NCI-H2171 treated with DMSO at 0.1 percent for 48 hours (cell line): ENCODE measurements at places on chromosomes 2 and 18.

DNA sequence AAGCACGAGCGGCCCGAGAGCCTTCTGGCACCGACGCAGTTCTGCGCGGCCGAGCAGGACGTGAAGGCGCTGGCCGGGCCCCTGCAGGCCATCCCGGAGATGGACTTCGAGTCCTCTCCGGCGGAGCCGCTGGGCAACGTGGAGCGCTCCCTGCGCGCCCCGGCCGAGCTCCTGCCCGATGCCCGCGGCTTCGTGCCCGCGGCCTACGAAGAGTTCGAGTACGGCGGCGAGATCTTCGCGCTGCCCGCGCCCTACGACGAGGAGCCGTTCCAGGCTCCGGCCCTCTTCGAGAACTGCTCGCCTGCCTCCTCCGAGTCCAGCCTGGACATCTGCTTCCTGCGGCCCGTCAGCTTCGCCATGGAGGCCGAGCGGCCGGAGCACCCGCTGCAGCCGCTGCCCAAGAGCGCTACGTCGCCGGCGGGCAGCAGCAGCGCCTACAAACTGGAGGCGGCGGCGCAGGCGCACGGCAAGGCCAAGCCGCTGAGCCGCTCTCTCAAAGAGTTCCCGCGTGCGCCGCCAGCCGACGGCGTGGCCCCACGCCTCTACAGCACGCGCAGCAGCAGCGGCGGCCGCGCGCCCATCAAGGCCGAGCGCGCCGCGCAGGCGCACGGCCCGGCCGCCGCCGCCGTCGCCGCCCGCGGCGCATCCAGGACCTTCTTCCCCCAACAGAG, 70.4 kb downstream of the ARHGEF33 start:
- no peak for DNase-seq

- DNase-seq = no peak
Observed at GRCh38 chr2:18599509-18600254, 10.3 kb upstream of the NT5C1B start.

GRCh38 chr2:238784671-238785527, 63.0 kb upstream of the TWIST2 start:
- peak; percentile 7 for DNase-seq

GRCh38 chr2:223860809-223861738, 23.7 kb upstream of the AP1S3 start:
- DNase-seq = no peak

GRCh38 chr2:40654346-40654745, 202.5 kb upstream of the SLC8A1 start:
- no peak for DNase-seq

GRCh38 chr2:10520154-10520553, 72.0 kb upstream of the ODC1 start:
- DNase-seq = peak; percentile 21

- DNase-seq = no peak
Observed at GRCh38 chr2:152155209-152155608, 20.4 kb downstream of the STAM2 start.

DNA sequence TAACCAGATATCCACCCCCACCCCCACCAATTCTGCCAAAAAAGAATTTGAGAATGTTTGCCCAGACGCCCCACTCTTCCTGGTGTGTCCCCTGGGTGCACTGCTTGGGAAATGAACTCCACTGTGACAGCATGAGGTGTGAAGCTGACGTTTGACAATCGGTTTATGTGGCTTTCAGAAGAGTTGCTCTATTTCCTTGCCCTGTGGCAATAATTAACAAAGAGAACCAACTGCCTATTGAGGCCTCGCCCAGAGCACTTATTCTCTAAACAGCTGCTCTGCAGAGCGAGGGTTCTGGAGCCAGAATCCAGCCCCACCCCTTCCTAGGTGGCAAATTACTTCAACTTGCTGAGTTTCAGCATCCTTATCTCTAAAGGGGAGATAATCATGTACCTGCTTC, 115.8 kb upstream of the SIX3 start:
- DNase-seq = peak; percentile 92

- no peak for DNase-seq
Observed at GRCh38 chr18:32848826-32849225, 76.0 kb upstream of the KLHL14 start.

DNA sequence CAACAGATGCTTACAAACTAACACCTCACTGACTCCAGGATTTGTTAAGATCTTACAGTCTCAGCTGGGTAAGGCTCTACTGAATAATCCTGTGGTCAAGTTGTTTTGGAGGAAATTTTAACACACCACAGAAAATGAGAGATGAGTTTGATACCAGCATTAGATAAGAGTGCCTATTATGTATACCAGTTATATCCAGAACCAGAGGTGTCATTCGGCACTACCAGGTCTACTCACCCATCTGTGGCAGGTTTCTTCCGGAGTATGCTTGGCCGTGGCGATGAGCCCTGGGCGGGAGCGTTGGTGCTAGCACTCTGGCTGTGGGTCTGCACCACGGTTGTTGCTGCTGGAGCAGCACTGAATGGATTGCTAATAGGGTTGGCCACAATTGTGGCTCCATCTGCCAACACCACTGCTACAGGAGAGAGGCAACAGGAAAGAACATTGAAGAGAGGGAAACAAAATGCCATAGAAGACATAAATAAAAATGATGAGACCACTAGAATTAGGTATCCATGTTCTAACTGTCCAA, 41.2 kb downstream of the SAP130 start:
- DNase-seq = no peak

DNA sequence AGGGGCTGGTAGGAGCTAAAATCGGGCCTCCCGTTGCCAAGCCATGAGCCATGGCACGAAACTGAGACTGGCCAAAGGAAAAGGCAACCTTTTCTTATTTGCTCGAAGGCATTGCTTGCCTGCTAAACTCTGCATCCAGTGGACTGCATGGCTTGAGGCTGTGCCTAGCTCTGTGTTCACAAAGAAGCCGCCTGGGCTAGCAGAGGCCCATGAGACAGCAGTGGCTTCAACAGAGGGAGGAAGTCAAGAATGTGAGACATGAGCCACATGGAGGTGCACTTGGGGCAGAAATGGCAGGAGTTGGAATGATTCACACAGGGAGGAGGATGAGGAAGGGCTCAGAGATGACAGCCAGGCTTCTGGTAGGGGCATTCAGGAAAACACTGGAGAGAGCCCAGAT, 33.5 kb downstream of the TPRKB start:
- DNase-seq = no peak

DNA sequence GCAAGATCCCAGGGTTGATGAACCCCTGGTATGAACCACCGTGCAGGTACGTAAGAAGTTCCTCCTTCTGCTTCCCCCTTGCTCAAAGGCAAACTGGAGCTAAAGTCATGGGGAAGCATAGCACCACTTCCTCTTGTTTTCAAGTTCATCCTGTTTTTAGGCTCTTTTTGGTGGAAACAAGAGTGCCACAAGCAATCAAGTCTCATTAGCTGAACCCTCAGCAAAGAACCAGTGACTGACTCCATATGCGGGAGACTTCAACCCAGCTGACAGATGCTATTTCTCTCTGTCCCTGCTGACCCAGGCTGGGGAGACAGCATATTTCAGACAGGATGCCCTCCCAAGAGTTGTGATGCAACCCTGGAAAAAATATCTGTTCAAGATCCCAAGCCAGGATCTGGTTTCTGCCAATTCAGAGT, 47.7 kb downstream of the BCL2 start:
- peak; percentile 21 for DNase-seq

DNA sequence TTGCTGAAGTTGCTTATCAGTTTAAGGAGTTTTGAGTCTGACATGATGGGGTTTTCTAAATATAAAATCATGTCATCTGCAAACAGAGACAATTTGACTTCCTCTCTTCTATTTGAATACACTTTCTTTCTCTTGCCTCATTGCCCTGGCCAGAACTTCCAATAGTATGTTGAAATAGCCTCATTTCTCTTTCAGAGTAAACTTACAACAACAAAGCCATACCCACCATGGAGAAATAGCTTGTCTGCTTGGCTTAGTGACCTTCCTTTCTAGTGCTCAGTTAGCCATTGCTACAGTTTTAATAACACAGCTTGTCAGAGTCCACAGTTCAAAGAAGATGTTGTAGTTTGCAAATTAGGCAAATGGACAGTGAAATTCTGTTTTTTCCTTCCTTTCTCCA, 228.0 kb downstream of the ETAA1 start:
- no peak for DNase-seq

- peak; percentile 72 for DNase-seq
Observed at GRCh38 chr18:59697236-59697932, at the start of gene CCBE1. TSS of gene CCBE1 (minus strand) at chr18:59697423.

GRCh38 chr2:65370387-65371073, 61.9 kb downstream of the SPRED2 start:
- peak; percentile 55 for DNase-seq

DNA sequence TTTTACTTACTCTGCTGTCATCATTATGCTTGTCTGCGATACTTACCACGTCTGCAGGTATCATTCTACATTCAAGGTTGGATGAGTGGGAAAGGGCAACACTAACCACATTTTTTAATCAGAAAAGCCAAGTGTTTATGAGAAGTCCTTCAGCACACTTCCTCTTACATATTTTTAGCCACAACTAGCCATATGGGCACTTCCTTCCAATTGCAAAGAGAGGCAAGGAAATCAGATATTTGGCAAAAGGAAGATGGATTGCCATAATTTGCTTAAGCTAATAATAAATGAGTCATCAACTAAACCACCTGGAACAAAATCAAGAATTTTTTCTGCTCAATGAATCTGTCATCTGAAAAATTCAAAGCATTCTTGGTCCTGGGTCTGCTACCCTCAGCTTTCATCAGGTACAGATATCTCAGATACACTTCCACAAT, 16.7 kb upstream of the MRO start:
- DNase-seq = peak; percentile 56

DNA sequence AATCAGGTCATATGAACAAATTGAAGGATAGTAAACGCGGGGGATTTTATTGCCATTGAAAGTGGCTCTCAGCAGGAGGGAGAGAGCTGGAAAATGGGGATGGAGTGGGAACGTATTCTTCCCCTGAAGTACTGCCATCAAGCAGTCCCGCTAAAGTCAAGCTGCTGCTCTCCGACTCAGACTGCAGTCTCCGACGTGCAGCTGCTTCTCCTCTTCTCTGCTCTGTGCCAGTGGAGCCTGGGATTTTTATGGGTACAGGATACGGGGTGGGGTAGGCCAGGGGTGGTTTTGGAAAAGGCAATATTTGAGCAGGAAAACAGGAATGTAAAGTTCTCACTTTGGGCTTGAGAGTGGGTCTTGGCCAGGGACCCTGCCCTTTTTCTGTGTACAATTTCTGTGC, 33.0 kb downstream of the KCTD18 start:
- no peak for DNase-seq

GRCh38 chr2:234334151-234334550, 162.7 kb downstream of the ARL4C start:
- no peak for DNase-seq

DNA sequence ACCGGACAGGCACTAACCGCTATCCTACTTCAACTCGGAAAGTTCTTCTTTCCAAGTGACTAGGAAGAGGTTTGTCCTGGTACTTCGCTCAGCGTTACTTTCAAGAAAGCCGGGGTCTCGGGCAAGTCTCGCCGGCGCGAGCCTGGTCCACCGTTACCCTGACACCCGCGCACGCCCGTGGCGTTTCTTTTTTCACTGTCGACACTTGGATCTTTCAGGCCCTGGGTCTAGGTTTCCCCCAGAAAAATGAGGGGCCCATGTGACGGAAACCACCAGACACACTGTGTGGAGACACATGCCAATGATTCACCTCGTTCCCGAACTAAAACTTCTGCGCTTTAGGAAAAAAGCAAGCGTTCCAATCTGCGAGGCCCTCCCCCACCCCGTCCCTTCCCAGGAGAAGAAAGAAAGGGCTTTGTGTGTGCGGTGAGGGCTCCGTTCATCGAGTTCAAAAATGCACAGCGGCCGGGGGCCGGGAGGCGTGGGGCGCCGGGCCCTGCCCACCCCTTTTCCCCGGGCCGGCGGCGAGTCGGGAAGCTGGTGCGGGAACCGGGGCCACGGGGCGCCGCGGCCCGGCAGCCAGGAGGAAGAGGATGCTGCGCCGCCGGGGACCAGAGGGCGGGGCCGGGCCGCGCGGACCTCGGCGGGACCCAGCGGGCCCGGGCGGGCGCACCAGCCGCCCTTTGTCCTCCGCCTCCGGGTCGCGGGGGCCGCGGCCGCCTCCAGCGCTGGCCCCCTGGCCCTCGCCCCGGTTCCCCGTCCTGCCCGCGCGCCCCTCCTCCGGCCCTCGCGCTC, 2.6 kb downstream of the ZNF521 start:
- DNase-seq = no peak

GRCh38 chr2:94769733-94770132, 101.5 kb upstream of the TEKT4 start:
- no peak for DNase-seq

DNA sequence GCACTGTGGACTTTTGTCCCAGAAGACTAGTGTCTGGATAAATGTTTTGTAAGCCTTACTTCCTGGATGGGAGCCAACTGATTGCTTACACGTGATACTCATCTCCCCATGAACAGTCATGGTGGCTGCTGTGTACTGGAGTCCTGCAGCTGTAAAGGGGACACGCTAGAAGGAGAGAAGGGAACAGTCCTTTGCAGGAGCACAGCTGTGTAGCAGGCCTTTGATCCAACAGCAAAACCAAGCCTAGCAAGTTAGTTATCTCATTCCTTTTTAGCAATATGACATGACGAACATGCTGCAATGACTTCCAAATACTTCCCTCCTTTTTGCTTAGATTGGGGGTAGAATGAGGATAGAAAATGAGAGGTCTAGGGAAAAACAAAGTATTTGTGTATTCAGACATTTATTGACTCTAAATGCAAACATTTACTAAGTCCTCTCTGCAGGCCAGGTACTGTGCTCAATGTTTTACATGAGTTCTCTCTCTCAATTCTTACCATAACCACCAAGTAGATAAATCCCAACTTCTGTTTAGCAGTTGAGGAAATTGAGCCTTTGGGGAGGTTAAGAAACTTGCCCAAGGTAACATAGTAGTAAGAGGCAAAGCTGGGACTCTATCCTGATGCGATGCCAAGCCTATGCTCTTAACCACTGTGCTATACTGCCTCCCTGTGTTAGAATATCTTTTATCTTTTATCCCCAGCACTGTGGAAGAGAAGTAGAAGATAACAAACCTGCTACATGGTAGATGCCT, 55.4 kb upstream of the CD28 start:
- peak; percentile 26 for DNase-seq

DNA sequence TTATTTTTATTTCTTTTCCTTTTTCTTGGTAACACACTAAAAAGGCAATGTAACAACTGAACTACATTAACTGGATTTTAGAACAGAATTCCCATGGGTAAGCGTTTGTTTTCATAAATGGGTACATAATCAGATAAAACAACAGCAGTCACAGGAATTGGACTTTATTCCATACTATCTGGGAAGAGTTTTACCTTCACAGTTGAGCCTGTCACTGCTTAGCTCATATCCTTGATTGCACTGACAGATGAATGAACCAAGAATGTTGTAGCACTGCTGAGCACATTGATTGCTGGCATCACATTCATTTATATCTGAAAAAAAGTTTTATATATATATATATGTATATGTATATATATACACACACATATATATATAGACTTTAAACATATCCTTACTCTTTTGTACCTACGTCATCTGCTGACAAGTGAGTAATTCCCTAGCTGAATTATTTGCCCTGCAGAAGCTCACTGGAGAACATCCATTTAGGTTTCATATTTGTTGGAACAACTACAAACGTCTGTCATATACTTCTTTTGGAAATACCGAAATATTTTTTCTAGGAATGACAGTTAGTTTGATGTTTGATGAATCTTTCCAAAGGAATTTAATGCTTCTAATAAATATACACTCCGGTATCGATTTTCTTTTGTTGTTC, 47.0 kb downstream of the EFEMP1 start:
- no peak for DNase-seq
